ENCODE measurements at places on chromosomes 2 and 18. TPM values are rescaled to one million over a fixed set of nuclear protein-coding genes. Genes with fewer than 3 reads are reported as not detected.

DNA sequence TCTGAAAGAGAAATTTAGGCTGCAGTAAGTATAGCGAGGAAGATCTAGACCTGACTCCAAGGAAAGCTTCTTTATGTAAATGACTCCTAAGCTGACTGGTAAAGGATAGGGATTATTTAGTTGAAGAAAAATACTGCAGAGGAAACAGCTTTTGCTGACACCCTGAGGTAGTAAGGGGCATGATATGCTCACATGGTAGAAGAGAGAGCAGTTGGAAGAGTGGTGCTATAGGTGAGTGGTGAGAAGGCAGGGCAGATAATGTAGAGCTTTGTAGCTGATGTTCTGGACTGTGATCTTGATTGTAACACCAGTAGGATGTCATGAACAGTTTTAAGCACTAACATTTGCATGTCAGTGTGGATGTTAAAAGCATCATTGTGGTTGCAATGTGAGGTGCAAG, 639.1 kb upstream of the SLC39A10 start:
- no peak for DNase-seq

- DNase-seq, result no peak
These were observed 47.4 kb downstream of the RHOB start for GRCh38 chr2:20494241-20494640.

- no peak for DNase-seq
These were observed 124.2 kb downstream of the UBE2E3 start for GRCh38 chr2:181104512-181105115.

GRCh38 chr2:119068154-119068725, 90.3 kb downstream of the C1QL2 start:
- no peak for DNase-seq

GRCh38 chr2:212327171-212327809, 211.3 kb downstream of the ERBB4 start:
- DNase-seq, result no peak

GRCh38 chr18:58819051-58819450, 45.6 kb upstream of the ZNF532 start:
- no peak for DNase-seq

DNA sequence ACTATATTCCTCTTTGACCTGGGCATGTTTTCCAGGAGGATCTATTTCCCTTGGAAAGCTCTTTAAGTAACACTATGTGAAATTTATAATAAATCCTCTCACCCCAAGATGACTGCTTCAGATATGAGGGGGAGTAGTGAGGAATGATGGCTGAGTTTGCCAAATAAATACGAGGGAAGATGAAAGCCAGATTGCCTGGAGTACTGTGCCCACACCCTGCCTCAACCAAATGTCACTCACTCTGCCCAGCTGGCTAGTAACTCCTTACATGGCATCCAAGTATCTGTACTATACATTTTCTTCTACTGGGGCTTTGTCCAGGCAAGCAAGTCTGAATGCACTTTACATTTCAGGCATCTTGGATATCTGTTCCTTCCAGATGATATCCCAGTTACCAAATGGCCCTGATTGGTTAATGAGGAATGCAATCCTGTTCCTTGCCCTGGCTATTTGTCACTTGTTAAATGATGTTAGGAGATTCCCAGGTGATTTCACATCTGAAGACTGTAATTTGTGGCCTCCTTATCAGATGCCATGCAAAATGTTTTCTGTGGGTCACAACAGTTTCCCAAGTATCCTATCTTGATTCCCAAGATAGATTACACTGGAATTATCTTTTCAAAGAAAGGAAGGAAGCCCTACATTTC, 191.8 kb downstream of the IKZF2 start:
- DNase-seq, result no peak

DNA sequence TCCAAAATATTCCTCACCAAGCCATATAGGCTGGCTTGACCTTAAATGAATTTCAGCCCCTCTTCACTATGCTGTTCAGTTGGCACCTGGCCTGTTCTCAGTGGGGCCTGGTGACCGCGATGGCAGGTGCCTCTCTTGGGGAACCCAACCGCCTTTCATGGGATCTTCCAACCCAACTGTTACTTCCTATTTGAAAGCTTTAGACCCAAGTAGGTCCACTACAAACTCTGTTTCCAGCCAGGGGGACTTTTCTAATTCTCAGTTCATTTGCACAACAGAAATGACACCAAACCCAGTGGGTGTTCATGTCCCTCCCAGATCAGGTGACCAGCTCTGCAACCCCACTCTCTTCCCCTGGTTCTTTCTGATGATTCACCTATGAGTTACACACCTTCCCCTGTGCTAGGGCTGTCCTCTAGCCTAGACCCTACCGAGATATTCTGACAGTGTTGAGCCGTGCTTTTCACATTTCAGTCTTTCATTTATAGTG, 35.6 kb upstream of the NDUFV2 start:
- DNase-seq, result no peak

- DNase-seq, result peak; percentile 50
These were observed 1.1 kb downstream of the HPCAL1 start for GRCh38 chr2:10303694-10304378.

- DNase-seq, result peak; percentile 6
These were observed 301.0 kb upstream of the HS6ST1 start for GRCh38 chr2:128619471-128620325.

- no peak for DNase-seq
These were observed 1122.7 kb upstream of the PIK3C3 start for GRCh38 chr18:40832362-40832761.

- no peak for DNase-seq
These were observed 3.5 kb upstream of the FN1 start for GRCh38 chr2:215439404-215439803.

GRCh38 chr2:160247296-160248035, 47.4 kb upstream of the ITGB6 start:
- DNase-seq, result no peak

GRCh38 chr2:95387358-95387757, 15.2 kb upstream of the FAHD2A start:
- no peak for DNase-seq

DNA sequence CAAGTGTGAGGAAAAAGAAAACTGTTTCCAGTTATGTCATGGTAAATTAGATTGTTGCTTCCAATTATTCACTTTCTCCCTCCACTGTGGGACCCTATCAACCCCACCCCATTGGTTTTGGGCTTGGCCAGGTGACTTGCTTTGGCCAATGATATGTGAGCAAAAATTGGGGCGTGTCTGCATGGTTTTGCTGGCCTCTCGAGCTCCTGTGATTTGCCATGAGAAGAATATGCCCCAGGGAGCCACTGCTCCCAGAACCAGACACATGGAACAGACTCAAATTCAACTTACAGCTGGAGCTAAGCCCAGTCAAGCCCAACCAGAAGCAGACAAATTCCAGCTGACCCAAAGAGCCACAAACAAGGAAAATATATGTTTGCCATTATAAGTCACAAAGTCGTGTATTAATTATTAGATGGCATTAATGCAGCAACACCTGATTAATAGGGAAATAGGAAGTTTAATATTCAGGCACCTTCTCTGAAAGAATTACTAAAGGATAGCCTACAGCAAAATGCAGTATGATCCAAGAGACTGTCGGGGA, 248.9 kb downstream of the ANAPC1 start:
- no peak for DNase-seq

DNA sequence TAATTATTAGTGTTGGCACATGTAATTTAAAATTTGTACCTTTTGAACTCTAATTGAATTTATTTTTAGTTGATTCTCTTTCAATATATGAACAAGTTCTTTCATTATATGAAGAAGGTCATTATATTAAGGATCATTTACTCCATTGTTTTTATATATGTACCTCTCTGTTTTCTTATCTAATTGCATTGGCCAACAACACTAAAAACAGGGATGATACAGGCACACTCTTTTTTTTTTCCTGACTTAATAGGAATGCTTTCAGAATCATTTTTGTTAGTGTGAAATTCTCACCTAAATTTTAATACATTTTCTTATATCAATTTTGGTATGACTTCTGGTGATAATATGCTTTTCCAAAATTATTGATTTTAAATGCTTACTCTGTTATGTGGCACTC, 75.0 kb upstream of the SCN1A start:
- DNase-seq, result no peak

DNA sequence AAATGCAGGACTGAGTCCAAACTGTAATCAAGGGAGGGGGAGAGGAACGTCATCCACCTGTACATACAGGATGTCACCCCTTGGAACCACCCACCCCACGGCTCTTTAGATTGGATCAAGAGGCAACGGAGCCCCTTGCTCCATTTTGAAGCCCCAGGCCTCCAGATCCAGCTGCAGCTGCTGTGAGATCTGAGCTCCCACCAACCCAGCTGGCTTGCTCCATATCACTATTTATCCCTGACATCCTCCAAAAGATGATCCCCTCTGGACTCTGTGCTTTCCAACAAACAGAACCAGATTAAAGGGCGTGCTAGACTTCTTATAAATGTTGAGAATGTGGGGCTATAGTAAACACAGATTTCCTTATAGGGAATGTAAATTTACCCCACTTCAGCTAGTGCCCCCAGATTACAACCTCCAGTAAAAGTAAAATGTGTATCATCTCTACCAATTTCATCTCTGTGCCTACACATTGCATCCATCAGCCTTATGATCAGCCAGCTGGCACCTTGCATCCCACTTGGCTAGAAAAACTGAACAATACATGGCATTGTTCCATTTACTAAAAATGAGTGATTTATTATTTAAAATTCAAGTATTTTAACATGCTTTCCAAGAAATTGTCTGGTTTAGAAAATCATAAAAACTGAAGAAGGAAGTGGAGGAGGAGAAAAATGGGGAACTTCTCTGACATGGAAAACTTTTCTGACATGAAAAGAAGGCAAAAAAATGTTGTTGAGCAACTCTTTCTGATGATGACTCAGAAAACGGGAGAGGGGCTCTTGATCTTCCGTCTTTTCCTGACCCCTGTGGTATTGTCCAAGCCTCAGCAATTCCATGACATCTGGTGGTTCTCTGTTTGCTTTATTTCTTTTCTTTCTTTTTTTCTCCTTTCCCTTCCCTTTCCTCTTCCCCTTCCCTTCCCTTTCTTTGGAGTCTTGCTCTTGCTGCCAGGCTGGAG, 262.6 kb upstream of the THUMPD2 start:
- DNase-seq, result no peak

- DNase-seq, result no peak
These were observed 197.9 kb downstream of the TFCP2L1 start for GRCh38 chr2:121087117-121087516.

GRCh38 chr2:39737661-39738060, 41.4 kb downstream of the THUMPD2 start:
- DNase-seq, result no peak

DNA sequence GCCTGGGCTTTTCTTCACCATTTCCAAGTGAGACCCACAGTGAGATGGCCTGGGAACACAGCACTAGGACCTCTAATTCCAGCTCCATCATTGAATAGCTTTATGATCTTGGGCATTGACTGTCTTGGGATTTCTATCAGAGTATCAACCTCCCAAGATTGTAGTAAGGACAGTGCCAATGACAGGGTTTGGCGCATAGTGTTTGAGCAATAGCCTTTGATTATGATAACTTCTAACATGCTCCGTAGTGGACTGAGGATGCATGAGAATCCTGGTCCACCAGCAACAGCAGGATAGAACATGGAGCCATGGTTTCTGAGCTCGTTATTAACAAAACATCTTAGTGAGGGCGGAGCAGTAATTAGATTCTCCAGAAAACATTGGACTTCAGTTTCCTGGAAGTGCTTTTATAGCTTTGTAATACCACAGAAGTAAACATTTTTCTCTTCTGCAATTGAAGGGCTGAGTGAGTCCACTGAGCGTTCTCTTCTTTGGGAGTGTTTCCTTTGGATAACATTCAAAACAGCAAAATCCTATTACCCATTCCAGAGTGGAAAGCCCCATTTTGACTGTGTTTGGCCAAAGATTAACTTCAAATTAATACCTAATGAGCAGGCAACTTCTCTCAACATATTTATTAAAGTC, 63.7 kb downstream of the IL1R2 start:
- no peak for DNase-seq

- DNase-seq, result no peak
These were observed 138.5 kb downstream of the DYM start for GRCh38 chr18:49321797-49322461.

- DNase-seq, result no peak
These were observed 40.9 kb downstream of the MTHFD2 start for GRCh38 chr2:74239346-74239745.

DNA sequence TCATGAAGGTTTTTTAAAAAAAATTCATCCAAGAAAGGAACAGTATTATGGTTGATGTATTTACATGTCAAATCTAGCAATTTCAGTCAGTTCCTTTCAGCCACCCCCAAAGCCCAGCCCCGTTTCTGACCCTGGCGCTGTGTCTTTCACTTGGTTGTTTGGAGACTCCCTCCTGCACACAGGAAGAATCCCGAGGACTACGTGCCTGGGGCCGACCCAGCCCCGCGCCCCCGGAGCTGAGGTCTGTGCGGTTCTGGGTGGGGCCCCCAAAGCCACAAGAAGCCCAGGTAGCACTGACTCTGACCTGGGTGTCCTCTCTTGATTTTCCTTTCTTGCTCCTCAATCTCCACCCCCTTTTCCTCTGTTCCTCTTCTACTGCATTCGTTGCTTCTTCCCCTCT, 49.1 kb downstream of the TRAPPC12 start:
- DNase-seq, result no peak

DNA sequence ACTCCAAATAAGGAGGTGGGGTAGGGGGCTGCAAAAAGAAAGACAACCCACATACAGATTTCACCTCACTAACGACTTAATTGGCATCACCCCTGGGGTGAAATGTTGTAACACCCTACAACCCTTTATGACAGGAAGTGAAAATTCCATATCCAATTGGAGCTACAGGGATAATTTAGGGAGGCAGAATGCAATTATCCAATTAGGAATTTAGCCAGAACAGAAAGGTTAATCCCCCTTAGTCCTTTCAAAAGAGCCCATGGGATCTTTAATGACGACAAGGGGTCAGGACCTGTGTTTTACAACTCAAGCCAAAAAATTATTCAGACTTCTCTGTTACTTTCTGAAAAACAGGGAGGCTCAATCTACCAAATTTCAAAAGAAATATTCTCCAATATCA, 1027.1 kb downstream of the TMEM182 start:
- no peak for DNase-seq

- no peak for DNase-seq
These were observed 13.3 kb downstream of the SERTAD2 start for GRCh38 chr2:64640153-64641044.

DNA sequence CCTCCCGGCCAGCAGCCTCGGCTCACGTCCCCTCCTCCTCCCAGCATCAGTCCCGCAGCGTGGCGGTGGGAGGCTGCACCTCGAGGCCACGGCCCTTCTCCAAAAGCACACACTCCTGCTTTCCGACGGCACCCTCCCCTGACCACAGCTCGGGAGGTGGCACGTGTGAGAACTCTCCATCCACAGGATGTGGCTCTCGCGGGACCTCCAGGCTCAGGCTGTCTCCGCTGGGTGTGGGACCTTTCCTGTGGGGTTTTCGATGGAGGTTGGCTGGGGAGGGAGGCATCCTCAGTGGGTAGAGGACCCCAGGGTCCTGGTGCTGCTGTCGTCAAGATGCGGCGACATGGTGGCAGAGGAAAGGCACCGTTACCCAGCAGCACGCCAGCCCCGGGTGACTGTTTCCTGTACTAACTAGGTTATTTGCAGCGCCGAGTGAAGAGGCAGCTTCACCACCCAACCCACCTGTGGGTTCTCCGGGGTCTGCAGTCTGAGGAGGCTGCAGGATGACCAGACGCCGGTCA, 42.8 kb upstream of the KCNG2 start:
- peak; percentile 10 for DNase-seq

Gene TANC1
- total RNA-seq, result 14.9 TPM

Gene SOWAHC
- 12.9 TPM for total RNA-seq

Gene GAL3ST2
- total RNA-seq, result 0.42 TPM

Gene UGT1A4
- not detected for total RNA-seq

Gene INO80B
- 18.5 TPM for total RNA-seq

Gene CPO
- total RNA-seq, result not detected

Gene ZFP36L2
- total RNA-seq, result 0.88 TPM

Gene RAB3GAP1
- total RNA-seq, result 30.7 TPM

Gene NDC80
- 7.7 TPM for total RNA-seq

Measured in glutamatergic neuron (in vitro differentiated cells).